Fibroblast of skin of left quadriceps (primary cell): ENCODE measurements at places on chromosomes 2 and 18.

GRCh38 chr18:59467497-59467896, 108.4 kb upstream of the LMAN1 start:
- no peak for DNase-seq

- DNase-seq = no peak
These were observed 343.9 kb upstream of the CHST9 start for GRCh38 chr18:27528925-27529521.

DNA sequence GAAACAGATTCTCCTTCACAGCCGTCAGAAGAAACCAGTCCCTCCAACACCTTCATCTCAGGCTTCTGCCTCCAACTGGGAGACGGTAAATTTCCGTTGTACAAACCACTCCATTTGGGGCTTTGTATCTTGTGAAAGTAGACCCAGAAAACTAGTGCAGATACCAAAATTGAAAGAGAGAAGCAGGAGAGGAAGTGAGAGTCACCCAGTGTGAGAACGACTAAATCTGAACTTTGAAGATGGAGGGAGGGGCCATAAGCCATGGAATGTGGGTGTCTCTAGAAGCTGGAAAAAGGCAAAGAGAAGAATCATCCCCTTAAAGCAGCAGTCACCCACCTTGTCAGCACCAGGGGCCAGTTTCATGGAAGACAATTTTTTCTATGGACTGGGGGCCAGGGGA, 88.3 kb upstream of the LRATD1 start:
- DNase-seq = no peak

DNA sequence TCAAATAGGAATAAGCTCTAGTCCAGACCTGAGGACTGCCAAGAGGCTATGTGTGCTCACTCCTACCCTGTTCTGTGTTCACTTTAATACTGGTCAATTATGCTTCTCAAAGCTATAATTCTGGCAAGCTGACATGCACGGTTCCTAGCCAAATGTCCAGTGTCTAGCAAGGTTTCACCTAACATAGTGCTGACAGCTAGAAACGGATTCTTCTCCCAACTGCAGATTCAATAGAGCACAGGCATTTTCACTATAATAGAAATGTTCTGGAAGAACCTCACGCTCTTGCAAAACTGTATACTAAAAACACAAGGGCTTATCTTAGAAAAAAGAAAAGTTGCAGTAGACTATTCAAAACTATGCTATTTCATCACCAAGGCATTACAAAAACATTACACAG, 45.1 kb downstream of the HDAC4 start:
- no peak for DNase-seq

- peak; percentile 98 for DNase-seq
These were observed 28.3 kb upstream of the INSIG2 start for GRCh38 chr2:118059919-118060478.

DNA sequence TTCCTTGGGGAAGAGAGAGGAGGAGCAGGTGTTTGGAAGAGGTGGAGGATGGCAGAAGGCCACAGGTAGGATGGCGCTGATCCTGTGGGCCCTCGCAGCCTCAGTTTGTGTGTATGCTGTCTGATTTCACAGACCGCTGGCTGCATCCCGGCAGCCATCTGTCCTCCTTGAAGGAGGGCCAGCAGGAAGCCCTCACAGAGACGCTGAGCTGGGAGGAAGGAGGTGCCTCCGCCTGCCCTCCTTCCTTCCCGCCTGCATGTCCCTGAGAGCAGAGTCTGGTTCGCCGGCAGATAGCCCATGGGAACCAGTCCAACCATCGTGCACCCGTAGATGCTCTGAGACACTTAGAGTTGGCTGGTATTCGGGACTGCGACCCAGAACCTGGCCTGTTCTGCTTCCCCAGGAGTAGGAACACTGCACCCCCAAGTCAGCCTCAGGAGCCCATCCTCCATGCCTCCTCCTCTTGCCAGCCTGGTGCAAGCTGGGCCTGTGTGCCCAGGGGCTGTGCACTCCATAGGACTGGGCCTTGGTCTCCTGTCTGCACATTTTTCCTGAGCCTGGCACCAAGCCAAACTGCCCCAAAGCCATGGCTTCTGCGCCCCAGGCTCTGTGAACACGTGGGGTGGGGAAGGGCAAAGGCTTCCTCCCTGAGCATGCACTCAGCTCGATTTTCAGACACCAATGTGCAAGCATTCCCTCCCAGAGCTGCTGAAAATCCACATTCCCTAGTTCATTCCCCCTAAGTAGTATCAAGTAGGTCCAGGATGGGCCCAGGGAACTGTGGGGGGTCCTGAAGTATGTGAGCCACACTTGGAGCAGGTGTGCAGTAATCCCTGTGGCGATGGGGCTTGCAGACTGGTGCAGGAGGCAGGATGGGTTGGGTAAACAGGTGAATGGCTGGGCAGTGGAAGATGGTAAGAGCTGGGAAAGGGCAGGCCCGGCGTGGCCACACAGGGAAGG, 115.6 kb downstream of the SEPTIN10 start:
- DNase-seq = no peak

GRCh38 chr2:15159751-15160177, 401.4 kb downstream of the NBAS start:
- DNase-seq = peak; percentile 49

- DNase-seq = no peak
These were observed 1147.1 kb downstream of the CNTNAP5 start for GRCh38 chr2:125172181-125172580.

- DNase-seq = no peak
These were observed 14.5 kb downstream of the PTMA start for GRCh38 chr2:231722721-231723307.

DNA sequence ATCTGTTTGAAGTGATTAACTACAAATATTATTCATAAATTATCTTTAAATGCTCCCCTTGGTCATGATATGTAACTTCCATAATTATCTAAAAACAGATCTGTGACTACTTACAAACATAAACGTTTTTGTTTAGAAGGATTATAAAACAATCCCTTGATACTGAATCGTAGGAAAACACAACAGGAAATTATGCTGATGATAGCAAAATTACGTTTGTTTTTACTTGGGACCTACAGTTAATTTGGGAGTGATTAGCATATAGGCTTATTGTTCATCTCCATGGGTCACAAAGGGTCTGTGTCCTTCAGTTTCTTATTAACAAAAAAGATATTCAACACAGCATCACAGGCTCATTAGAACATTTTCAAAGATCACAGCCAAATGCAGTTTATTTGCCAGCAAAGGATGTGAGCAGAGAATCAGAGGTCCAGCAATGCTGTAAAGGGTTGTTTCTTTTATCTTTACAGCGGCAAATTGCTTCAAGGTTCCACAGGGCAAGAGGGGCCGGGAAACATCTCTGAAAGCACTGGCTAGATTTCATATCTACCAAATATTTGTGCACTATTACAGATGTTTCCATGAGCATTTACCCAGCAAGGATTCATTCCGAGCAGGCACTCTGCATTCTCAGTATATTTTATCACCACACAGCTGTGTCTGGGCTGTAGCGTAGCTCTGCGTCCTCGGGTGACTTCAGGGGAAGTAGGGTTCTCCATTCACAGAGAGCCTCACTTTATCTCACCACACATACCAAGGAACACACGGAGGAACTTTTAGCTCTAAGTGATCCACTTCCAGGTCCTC, 4.1 kb downstream of the CCDC195 start:
- DNase-seq = no peak

- DNase-seq = no peak
These were observed 28.9 kb downstream of the OSBPL1A start for GRCh38 chr18:24368749-24369148.

DNA sequence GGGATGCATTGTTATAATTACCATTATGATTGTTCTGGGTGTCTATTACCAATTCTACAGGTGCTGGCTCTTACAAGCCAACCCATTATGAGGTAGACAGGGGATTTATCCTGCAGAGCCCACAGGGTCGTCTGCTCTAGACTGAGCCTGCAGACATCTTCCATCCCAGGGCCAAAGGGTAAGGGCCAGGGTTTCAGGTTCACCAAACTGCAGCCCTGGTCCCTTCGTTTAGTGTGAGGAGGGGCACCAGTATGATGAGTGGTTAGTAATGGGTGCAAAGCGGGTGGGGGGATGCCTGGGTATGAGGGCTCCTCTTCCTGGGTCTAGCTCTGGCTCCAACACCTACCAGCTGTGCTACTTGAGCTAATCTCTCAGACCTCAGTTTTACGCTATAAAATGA, 1.2 kb upstream of the ARID5A start:
- no peak for DNase-seq

DNA sequence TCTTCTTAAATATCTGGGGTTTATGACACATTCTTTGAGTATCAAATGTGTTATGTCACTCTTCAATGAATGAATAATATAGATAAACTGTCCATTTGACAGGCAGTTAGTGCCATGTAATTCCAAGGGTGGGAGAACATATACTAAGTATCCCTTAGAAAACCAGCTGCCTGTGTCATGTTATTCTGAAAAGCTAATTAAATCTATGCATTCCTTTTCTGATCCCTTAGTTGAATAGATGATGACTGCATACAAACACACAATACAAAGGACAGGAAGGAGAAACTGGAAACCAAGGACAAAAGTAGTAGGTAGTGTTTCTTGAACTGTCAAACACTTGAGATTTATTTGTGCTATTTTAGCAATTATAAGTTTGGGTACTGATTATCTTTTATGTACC, 8.3 kb downstream of the ARHGAP28 start:
- DNase-seq = no peak

DNA sequence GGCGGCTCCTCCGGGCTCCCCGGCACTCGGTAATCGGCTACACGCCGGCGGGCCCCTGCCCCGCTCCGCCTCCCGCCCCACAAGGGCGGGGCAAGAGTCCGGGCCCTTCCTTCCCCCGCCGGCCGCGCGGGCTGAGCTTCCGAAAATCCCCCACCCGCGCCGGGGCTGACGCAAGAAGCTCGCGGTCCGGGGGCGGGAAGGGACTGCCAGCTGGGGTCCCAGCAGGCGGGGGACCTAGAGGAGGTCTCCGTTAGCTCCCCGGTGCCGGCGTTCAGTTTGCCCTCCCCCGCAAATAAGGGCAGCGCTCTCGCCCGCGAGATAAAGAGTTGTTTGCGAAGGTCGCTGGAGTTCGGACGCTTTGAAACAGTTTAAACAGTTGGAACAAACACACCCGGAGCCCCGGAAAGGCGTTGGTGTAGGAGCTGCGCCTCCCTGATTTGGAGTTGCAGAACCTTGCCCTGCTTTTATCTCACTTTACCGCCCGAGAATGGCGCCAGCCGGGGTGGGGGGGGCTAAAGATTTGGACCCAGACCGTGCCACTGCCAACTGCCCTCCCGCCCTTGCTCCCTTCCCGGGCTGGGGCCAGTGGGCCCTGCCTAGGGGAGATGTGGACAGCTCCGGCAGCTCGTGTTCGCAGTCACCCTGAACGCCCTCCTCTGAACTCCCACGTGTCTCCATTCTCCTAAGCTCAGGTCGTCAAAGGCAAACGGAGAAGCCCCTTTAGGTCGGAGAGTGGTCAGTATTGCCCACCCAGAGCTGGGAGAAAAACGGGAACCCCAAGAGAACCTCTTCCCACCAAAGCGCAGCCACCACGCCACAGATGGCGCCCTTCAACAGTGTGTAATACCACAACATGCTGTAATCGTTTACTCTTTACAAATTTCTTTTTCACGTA, at the start of gene NFE2L2:
Gene NFE2L2 (minus strand): TSS at position 35 of the 895 bp plus-strand sequence. CDS start 151 bp downstream, outside the sequence.
- peak; percentile 87 for DNase-seq

- DNase-seq = no peak
These were observed 140.9 kb downstream of the SATB2 start for GRCh38 chr2:199316851-199317250.

GRCh38 chr2:85741833-85742455, 11.8 kb upstream of the ATOH8 start:
- peak; percentile 80 for DNase-seq
